ENCODE measurements at places on chromosomes 12 and 14.

DNA sequence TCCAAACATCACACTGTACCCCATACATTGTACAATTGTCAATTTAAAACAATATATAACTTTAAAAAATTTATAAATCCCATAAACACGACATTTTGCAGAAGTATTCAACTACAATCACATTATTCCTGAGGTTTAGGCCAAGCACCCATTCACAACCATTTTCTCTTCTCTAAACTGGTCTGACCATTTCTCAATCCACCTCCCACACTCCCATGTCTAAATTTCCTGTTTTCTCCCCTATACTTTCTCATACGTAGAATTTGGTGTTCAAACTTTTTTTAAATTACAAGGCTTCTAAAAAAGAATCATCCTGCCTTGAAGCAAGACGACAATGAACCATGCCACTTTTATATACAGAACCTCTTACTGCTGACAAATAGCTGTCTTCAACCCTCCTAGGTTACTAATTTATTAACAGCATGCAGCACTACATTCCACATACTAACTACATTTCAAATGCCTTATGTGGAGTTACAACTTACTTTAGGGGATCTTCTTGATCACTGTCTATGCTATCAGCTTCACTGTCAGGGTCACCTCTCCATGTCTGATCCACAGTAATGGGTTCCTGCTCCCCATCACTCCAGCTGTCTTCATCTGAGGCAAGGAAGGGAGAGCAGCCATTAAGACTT lies 3.4 kb downstream of the KANSL2 start:
- DNase-seq, result no peak

GRCh38 chr14:102829016-102829548 lies 51.8 kb downstream of the TRAF3 start:
- DNase-seq, result no peak

- DNase-seq, result peak; percentile 88
Observed at GRCh38 chr12:26845984-26846383, 13.0 kb upstream of the ITPR2 start.

DNA sequence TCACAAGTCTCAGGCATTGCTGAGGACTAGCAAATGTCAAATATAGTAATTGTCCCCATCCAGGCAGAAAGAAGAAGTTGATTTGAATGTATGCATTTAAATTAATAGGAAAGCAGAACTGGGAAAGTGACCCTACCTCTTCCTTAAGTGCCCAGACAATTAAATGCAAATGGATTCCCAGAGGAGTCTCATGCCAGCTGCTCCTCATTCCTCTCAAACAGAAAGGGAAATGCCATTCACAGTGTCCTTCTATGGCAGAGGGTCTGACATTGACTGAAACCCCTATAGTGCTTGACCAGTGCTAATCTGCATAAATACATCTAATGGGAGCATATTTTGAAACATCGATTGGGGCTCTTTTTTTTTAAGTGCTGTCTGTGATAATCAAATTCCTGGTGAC lies 292.4 kb upstream of the SEL1L start:
- no peak for DNase-seq

DNA sequence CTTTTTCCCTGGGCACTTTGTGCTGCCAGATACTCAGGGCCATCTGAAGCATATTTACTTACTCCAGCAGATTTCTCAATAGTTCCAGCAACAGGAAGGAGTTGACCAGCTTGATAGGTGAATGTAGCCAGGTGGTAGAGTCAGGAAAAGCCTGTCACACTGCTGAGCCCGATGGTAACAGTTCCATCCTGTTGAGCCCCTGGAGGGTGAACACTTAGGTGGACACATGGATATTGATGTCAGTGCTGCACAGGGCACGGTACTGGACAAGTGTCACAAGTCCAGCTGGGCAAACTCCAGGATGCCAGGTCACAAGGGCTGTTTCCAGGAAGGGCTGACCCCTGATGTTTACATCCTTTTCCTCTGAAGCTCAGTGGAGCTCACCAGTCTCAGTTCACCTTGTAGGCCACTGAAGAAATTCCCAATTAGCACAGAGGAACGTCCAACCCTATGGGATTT lies 2.3 kb upstream of the SMOC1 start:
- DNase-seq, result no peak

DNA sequence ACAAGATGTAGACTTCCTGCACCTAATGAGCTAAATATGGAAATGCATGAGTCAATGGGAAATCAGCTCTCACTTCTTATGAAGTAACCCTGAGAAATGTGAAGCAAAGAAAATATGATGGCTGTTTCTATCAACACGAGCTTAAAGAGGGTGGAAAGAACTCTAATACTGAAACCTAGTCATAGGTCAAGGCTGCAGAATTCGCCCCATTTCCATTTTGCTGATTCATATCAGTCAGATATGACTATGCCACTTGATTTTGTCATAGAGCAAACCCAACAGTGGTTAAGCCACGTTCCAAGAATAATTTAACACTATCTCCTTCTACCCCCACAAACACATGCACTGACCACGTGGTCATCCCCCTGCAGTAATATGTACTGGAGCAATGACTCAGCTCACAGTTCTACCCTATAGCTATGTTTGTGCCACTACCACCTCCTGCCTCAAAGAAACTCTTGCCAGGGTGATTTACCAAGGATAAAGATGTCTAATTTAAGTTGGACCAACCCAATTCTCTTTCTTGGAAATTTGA lies 157.5 kb downstream of the TMTC3 start:
- peak; percentile 85 for DNase-seq

- DNase-seq, result no peak
Observed at GRCh38 chr12:6632026-6632983, 3.5 kb downstream of the LPAR5 start.

GRCh38 chr12:106914796-106915634 lies 40.7 kb upstream of the TMEM263 start:
- no peak for DNase-seq

DNA sequence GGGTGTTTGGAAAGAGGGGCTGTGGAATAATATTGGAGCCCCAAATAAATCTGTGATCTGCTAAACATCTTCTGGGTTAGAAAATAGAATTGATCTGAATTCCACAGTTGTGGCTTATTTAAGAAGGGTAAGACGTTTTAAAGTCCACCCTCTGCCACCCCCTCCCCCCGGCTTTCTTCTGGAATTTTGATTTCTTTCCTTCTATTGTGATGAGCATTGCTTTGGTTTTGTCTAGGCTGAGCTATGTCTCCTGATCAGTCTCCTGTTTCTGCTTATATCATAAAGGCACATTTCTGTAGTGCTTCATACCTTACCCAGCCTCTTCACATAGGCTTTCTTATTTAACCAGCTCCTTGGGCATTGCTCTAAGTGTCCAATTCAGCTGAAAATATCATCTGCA lies 77.3 kb upstream of the SLC38A2 start:
- no peak for DNase-seq

GRCh38 chr12:5123921-5124320 lies 80.2 kb downstream of the KCNA5 start:
- DNase-seq, result no peak

DNA sequence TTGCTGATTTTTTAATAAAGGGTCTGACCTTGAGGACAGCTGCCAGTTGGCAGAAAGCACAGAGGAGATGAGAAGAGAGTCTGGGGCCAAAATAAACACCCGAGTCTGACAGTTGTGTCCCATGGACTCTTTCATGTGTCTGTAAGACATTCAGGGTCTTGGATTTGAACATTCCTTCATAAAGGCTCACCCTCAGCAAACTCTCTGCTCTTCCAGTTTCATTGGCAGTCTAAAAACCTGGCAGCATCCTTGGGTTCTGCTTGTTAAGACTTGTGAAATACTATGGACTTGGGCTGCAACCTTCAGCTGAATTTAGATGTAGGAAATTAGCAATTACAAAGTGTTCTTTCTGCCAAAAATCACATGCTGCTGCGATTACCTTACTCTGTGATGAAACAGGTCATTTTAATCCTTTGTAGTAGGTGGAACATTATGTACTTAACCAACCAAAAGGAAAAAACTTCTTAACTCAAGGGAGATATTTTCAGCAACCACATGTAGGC lies 32.0 kb upstream of the LMNTD1 start:
- DNase-seq, result peak; percentile 94

- DNase-seq, result no peak
Observed at GRCh38 chr12:81261508-81262207, 183.8 kb downstream of the ACSS3 start.

DNA sequence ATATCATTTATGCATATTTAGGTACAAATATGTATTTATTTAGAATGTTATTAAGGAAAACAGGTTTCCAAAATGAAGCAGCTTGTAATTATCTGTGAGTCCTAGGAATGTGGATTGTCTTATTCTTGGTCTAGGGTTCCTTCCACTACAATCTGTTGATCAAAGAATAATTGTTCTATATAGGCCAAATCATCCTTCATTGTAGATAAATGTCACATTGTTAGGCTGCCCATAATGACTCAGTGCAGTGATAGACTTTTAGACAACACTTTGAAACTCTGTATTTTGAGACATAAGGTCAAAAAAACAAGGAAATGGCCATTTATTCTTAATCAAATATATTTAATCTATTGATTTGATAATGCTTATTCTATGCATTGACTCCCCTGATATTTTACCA lies 283.0 kb downstream of the ACSS3 start:
- DNase-seq, result no peak

DNA sequence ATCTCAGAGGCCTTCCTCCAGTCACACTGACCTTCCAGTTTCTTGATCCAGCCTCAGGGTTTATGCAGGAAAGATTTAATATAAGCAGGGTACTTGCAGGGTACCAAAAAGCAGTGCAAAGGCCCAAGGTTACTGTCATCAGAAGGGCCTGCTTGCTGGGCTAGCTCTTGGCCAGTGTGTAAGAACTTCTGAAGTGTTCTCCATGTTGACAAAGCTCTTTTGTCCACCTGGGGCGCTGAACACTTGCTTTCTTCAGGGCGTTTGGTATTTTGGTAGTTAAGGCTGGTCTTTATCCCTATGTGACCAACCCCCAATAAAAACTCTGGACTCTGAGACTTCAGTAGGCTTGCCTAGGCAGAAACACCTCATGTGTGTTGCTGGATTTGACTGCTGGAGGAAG lies 69.7 kb downstream of the ZC3H14 start:
- no peak for DNase-seq

- no peak for DNase-seq
Observed at GRCh38 chr12:93915411-93915810, 233.0 kb upstream of the PLXNC1 start.

- no peak for DNase-seq
Observed at GRCh38 chr12:22046968-22047390, 961 bp downstream of the CMAS start.

DNA sequence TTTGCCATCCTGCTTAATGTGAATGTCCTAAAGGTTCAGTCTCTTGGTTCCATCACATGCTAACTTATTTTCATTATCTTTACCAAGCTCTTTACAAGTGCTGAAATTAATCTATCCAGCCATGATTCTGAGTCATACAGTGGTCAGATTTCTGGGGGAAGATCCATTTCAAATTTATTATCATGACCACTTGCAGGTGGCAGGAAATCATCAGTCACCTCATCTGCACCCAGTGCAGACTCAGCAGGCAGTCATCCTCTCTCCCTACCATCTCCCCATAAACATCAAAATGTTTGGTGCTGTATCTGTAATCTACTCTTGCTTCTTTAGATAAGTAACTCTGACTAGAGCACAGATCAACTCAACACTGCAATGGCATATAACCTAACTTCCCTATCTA lies 23.5 kb downstream of the ATG14 start:
- DNase-seq, result no peak
